Brain pericyte (primary cell): ENCODE measurements at places on chromosomes 5 and 9.

DNA sequence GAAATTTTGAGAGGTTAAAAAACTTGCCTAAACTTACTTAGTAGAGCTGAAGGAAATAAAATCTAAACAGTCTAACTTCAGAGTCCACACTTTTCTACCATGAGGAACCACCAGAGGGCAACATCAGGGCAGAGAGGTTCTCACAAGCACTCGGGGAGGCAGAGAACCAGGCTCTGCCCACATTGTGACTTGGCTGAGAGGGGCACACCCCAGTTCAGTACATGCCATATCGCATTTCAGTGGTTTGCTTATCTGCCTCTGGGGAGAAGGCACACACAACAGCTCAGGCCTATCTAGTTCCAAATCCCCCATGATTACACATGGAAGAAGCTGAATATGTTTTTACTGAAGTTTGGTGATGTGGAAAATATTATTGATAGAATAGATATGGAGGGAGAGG, 49.2 kb downstream of the EQTN start:
- DNase-seq, result no peak

DNA sequence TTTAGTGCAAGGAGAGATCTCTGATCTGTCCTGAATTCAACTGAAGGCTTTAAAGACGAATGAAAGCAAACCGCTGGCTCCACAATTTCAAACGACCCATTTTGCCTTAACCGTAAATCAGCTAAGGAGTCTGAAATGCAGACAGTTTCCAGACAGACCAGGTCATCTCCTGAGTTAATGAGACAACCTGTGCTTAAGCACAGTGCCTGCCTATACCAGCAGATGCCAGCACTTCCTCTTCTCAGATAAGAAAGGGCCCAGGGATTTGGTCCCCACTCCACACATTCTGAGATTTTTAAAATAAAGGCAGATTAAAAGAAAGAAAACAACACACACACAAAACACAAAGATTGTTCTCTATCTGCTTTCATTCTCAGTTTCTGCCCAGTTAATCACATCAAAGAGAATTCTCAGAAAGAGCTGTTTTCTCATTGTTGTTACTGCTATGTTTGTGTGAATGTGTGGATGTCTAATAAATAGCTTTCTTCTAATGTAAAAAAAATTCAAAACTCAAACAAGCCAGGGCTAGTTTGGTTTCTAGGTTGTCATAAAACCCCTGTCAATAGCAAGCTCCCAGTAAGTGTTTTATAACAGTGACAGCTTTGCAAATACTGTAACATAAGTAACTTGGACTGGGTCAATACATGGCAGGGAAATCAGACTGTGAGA, 157.7 kb upstream of the SLC24A2 start:
- no peak for DNase-seq

GRCh38 chr5:100838048-100838473, 65.0 kb downstream of the ST8SIA4 start:
- no peak for DNase-seq

- DNase-seq, result peak; percentile 21
These were observed 276.1 kb downstream of the TAF11L14 start for GRCh38 chr5:17910318-17910717.

DNA sequence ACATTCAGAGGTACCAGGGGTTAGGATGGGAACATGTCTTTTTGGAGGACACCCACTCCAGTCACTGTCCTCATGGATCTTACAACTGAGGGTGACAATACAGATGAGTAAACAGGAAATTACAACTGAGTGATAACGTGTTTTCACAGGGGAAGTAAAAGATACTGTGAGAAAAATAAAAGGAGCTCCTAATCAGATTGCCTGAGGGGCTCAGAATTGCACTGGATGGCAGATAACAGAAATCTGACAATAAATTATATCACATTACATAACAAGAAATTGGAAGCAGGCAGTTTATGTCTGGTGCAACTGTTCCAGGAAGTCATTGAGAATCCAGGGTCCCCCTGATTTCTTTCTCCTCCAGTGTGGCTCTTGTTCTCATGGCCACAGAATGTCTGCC, 40.1 kb upstream of the PCSK1 start:
- DNase-seq, result no peak
